Inflammatory macrophage treated with lipopolysaccharide for 4 hours (primary cell): ENCODE measurements at places on chromosomes 2 and 18.

DNA sequence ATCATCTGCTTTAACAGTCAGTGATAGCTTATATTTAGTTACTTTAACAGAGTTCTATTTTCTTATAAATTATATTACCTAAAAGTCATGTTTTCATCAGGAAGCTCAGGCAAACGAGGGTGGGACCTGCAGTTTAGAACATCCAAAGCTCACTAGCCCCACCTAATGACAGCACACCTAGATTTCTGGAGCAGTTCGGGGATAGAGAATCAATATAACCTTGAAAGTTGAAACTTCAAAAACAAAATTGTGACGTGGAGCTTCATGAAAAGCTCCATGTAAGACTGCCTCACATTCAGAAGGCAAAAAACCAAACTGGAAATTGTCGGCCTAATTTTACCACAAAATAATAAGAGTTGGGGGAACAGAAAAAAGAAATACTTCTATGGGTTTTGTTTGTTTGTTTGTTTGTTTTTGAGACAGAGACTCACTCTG, 185.9 kb upstream of the CCDC150 start:
- peak; percentile 33 for DNase-seq

- peak; percentile 65 for DNase-seq
Measured at GRCh38 chr2:69605284-69605683, 38.3 kb downstream of the AAK1 start.

GRCh38 chr18:68234131-68234530, 480.8 kb downstream of the TMX3 start:
- DNase-seq, result no peak

DNA sequence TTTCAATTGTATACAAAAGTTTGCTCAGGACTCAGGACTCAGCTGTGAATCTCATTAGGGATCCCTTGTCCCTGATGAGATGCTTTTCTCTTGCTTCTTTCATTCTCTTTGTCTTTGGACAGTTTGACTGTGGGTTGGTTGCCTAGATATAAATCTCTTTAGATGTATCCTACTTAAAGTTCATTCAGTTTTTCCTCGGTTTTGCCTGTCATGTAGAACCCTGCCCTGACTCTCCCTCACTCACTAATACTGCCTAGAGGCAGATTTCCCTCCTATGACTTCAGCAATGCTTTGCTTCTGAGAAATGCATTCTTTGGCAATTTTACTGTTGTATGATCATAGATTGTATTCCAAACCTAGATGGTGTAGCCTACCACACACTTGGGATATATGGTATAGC, 421.4 kb upstream of the TCF4 start:
- DNase-seq, result no peak

DNA sequence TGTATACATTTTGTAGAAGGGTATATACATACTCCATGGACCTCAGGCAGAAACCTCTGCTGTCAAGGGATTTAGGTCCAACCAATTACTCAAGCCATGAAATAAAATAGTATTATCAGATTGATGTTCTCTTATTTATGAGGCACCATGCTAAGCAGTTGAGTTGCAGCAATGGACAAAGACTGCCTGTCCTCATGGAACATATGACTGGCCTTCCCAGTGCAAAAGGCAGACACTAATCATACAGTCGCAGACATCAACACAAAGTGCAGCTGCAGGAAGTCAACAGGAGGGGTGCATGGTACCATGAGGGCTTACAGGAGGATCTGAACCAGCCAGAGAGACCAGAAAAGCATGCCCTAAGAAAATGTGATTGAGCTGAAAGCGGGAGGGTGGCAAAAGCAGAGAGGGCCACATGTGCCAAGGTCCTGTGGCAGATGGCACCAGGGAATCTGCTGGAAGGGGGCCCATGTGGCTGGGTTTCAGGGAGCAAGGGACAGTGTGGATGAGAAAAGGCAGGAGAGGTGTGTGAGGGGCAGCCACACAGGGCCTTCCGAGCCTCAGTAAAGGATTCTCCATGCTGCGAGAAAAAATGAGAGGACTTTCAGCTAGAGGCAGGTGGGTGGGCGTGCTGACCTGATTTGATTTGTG, 61.4 kb upstream of the RNF152 start:
- no peak for DNase-seq

DNA sequence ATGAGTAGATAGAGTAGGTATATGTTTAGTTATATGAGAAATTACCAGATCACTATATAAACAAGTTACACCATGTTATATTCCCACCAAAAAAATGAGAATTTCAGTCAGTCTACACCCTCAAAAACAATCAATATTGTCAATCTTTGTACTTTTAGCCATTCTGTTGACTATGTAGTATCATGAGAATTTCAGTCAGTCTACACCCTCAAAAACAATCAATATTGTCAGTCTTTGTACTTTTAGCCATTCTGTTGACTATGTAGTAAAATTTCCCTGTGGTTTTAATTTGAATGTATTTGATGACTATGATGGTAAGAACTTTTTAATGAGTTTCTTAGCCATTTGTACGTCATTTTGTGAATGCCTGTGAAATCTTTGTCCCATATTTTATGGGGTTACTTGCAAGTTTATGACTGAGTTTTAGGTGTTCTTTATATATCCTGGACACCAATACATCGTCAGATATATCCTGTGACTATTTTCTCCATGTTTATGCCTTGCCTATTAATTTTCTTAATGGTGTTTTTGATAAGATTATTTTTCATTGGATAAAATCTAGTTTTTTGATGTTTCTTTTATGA, 528.4 kb upstream of the SPHKAP start:
- DNase-seq, result no peak

DNA sequence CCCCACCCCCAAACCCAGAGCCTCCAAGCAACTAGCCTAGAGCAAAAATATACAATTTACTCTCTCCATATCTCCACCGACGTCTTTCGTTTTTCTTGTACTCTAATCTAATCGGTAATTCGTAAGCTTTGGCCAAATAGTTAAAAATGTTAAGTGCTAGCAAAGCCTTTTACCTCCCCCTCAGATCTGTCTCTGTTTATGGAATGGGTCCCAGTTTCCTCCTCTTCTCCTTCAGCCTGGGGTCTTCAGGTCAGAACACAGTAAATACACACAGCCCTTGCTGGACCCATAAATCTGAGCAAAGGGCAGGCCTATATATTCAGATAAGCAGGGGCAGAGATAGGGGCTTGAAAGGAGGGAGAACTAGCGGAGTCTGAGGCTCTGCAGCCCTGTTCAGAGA, 267.4 kb downstream of the MEIS1 start:
- DNase-seq, result no peak

DNA sequence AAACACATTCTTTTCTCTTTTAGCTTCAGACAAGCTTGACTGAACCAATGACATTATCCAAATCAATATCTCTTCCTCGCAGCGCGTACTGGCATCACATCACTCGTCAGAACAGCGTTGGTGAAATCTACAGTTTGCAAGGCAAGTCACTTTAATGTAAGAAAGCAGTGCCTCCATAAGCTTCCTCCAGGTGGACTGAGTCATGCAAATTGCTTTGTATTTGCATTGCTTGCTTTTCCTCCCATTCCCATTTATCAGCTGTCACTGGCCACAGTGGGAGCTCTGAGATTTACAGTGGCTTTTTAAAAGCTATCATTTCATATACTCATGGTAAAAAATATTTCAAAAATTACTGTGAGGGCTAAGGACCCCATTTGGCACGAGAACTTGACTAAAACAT, 189.9 kb downstream of the CD226 start:
- no peak for DNase-seq

DNA sequence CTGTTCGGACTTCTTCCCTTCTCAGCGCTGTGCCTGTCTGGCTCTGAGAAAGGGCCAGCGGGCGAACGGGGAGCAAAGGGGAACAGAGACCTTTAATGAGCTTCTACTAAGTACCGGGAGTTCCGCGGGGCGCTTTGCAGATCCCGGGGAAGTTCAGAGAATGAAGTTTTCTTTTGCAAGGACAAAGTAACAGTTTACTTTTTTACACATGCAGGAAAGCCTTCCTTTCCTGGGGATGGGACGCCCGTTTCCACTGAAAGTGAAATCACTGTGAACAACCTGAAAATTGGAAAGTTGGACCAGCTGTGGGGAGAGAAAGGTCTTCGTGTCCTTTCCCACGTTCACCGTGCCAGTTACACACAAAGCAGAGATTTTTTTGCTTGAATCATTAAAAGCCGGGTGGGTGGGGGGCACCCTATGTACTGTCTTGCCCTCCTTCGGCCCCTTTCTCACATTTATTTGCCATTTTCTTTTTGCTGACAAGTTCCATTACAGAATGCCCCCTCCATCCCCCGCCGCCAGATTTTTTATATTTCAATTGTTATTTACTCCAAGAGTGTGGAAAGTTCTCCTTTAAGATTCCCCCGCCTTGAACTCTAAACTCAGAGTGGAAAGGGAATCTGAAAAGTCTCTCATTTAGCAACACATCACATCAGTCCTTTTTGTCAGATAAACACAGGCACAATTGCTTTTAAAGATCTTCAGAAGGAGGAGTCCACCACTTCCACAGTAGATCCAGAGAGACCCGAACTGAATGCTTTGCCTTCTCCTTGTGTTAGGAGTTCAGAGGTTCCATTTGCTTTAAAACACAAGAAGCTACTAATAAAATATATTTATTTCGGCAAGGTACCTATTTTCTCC, 1.1 kb upstream of the FN1 start:
- peak; percentile 48 for DNase-seq

DNA sequence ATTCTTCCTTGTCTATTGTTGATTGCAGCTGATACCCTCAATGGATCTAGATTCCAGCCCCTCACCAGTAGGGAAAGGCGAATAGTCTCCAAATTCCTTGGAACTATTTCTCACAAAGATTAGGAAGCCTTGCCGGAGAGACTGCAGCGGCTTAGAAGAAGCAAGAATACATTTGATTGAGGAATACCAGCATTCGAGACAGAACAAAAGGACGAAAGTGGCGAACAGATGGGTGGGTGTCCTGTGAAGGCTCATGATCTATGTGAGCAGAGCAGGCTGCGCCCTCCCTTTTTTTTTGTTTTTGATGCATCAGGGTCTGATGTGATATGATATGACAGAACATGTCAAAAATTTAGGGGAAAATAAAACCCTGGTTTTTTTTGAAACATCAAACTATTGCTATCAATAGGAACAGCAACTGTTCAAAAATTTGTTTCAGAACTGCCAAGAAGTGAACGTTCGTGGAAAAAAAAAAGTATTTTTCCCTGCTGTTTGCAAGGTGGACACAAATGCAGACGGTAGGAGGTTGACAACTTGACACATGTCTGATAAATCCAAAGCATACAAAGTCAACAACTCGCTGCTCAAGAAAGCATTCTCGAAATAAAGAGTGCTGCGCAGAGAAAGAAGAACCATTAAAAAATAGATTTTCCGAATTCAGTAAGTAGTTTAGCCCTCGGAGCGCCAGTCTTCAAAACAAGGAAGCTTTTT, 49.1 kb downstream of the PTGR3 start:
- no peak for DNase-seq

DNA sequence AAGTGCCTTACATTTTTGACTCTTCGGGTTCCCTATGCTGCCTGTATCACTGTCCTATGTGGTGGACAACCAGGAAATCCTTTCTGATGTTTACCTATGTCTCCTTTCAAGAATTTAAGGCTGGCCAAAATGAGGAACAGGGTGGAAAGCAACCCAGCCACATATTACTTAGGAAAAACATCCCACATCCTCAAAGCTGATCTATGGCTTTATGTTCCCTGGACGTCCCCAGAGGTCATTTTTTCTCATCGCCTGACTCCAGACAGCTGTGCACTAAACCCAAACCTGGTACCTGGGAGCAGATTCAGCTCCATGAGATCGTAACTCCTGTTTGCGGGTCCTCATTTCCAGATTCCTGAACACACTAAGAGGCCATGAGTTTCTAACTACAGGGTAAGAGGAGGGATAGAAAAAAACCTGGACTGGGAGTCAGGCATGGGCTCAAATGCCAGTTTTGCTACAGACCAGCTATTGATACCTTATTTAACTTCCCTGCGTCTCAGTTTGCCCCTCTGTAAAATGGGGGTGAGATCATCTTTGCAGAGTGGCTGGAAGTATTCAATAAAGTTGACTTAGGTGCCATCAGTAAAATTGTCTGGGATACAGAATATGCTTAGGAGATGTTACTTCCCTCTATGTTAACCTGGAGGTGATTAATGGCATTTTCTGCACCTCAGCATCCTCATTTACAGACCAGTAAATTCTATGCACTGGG, 70.8 kb downstream of the TNS1 start:
- no peak for DNase-seq
